ENCODE measurements at places on chromosomes 13 and 19.

DNA sequence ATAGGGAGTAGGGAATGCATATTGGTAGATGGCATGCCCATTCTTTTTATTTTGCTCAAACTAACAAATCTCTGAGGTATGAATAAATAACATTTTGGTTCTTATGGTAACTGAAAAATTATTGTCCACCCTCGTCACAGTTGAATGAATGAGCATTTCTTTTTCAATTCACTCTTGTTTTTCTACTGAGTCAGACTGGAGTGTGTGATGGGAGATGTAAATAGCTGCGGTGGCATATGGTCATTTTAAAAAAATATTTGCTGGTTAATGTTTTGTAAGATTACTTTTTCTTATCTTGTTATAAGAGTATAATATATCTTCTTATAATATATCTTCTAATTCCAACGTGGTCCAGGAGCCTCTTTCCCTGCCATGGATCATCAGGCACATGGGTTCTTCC is 586.5 kb downstream of the SLITRK5 start:
- no peak for DNase-seq

- DNase-seq, result peak; percentile 70
Measured at GRCh38 chr19:54114340-54115108, 933 bp downstream of the TFPT start.

DNA sequence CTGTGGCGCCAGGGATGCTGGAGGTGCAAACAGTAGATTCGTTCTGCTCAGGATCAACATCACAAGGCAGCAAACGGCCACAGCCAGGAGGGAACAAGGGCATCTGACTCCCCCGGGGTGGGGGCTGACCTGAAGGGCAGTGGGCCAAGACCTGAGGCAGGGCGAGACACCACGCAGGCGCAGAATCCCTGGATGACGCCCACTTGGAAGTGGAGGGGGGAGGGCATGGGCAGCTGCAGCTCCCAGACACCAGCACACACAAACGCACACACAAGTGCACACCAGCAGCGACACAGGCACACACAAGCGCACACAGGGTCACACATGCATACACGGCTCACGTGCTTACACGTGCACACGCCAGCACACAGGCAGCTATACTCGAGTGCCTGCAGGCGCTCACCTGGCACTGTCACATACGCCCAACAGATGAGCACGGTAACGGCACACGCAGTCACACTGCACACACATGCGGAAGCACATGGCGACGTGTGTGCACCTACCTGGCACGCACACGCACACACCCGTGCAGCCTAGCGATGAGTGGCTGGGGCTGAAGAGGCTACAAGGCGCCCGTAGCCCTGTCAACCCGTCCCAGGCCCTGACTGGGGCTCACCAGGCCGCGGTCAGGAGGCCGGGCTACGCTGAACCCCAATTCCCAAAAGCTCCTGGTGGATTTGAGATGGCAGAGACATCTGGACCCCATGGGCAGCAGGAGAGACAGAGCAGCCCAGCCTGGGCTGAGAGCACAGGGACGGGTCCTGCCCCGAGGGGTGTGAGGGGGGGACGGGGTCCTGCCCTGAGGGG is 5.5 kb downstream of the C2CD4C start:
- DNase-seq, result no peak

DNA sequence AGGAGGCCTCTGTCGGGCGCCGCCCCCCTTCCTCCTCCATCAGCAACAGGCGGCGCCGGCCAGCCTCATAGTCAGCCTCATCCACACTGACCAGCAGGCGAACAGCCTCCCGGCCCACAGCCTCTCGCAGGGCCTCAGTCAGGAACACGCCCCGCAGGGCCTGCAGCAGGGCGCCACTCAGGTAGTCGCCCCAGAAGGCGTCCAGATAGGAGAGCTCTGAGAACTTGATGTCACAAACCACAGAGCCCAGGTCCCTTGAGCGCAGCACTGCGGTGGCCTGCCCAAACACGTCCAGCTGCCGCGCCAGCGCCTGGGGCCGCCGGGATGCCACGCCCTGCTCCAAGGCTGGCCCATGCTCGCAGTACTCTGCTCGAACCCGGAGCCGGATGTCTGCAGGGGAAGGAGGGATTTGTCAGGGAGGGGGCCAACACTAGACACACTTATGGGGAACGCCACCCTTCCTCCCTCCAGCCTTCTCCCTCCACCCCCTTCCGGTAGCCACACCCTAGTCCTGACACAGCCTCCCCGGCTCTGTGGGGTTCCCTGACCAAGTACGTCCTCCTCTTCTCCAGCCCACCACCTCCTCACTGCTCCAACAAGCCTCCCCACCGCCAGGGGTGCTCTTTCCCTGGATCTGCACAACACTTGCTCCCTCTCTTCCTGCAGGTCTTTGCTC is 17.9 kb downstream of the DEDD2 start:
- peak; percentile 57 for DNase-seq

- DNase-seq, result no peak
Measured at GRCh38 chr13:44230071-44230470, 143.6 kb upstream of the SERP2 start.

DNA sequence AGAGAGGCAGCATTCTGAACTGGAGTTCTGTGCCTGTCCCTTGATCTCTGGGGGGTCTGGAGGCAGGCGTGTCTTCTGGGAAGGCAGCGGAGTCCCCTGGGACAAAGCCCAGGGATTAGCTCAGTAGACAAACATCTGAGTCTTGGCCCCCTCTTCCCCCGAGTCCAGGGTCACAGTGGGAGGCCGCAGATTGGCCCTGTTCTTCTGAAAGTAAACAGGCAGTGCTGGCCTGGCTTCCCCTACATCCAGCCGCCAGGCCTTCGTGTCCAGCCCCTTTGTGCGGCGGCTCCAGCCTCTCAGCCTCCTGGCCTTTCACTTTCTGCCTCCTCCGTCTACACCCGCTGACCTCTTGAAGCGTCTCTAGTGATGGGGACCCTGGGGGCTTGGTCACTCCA is 989 bp downstream of the NFILZ start:
- no peak for DNase-seq

GRCh38 chr13:99416411-99417121 is 84.7 kb upstream of the TM9SF2 start:
- no peak for DNase-seq

DNA sequence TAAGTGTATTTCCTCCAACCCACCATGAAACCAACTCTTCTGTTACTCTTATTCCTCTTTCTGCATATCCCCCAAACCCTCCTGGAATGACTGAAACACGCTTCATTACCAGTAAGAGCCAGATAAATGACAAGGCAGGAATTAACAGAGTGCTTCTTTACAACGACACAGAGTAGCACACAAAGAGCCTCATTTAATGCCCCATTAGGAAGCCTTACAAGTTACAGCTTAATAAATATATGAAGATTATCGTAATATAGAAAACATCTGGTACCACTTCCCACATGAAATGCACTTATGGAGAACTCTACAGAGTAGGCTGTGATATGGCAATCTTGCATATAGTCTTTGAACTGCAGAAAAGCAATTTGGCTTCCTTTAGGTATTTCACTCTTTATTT is 116.8 kb downstream of the ENOX1 start:
- DNase-seq, result no peak

DNA sequence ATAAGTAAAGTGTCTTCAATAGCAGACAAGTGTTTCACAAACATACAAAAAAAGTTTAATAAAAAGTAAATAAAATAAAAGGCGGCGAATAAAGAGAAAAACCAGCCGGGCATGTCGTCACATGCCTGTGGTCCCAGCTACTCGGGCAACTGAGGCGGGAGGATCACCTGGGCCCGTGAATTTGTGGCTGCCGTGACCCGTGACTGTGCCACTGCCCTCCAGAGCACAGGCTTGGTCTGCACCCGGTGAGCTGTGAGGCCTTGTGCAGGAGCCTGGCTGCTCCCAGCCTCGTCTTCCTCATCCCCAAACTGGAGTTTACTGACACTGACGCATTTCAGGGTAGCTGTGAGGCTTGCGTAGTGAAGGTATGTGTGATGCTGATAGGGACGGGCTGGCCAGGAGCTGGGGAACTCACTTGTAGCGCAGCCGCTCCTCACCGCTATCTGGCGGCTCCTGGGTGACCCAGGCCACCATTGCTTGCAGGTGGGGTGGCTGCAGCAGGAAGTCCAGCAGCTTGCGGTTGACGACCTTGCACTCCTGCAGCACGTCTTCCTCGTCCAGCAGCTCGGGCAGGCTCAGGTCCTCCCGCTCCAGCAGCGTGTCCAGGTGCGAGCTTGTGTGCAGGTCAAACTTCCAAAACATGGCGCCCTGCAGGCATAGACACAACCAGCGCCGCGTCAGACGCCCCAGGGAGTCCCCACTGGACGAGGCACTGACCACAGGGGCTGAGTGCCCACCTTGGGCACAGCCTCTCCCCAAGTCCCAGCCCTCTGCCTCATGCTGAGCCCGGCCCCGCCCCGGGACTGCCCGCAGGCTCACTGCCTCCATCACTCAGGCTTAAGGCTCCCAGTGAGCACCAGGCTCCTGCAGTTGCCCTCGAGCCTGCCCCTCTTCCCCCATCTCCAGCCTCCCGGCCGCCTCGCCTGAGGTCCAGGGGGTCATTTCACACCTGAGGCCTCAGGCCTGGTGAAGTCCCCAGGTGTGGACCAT is 12.1 kb downstream of the PPP6R1 start:
- DNase-seq, result no peak

- no peak for DNase-seq
Measured at GRCh38 chr13:33271759-33272158, 13.8 kb downstream of the STARD13 start.

DNA sequence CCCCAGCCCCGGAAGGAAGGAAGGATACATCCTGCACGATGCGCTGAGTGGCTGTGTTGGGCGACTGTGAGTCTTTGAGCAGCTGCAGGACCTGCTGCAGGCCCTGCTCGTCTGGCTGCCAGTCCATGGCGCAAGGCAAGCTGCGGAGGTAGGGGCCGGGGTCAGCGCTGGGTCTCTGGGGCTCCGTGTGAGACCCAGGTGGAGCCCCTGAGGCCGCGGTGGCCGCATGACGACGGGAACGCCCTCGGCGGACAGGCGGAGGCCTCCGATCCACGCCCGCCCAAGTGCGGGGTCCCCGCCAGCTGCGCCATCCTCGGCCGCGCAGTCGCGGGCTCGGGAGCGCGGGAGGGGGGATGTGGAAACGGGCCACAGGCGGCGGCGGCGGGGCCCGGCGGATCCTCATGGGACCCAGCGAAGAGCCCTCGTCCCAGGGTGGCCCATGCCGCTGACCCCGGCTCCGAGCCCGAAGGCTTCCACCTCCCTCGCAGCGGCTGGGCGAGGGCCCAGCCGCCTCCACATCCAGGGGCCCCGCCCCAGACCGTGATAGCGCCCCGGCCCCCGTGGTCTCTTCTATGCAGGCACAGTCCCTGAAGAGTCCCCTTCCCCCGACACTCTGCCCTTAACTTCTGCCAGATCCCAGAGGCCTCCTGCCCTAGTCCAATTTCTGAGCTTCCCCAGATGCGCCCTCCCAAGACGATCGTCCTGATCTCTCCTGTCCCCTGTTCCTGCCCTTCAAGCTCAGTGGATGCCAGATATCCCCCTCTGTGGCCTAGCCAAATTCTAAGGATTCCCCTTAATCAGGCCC is 2.7 kb downstream of the TNPO2 start:
- no peak for DNase-seq

DNA sequence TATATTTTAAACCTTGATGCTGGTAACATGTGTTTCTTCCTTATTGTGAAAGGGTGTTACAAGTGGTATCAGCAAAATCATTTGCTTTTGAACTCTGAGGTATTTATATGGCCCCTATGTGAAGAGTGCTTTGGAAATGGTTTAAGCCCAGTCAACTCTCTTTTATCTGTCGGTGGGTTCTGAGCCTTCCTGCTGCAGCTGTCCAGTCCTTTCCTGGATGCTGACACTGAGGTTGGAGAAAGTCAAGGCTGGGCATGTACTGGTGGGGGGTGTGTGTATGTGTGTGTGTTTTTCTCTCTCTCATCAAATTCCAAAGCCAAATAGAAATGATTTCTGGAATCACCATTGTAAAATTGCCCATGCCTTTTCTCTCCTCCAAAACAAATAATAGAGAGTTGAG is 221.2 kb downstream of the LMO7 start:
- no peak for DNase-seq

DNA sequence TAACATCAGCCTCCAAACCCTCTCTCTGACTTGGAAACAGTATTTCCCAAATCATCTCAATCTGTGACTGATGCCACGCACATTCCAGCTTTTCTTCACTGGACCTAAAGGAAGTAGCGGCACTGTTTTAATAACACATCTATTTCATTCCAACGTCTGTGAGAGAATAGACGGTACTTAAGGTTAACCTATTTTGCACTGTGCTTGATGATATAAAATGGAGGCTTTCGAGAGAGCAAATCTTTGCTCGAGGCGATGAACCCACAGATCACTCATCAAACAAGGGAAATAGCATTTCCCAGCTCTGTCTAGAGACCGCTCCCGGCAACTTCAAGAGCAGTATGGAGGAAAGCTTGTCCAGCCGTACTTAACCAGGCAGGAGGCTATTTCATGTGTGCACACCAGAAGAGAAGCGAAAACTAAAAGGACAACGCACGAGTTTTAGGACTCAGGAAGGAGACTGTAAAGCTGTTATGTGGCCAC is 2.9 kb downstream of the UBL3 start:
- DNase-seq, result peak; percentile 51

DNA sequence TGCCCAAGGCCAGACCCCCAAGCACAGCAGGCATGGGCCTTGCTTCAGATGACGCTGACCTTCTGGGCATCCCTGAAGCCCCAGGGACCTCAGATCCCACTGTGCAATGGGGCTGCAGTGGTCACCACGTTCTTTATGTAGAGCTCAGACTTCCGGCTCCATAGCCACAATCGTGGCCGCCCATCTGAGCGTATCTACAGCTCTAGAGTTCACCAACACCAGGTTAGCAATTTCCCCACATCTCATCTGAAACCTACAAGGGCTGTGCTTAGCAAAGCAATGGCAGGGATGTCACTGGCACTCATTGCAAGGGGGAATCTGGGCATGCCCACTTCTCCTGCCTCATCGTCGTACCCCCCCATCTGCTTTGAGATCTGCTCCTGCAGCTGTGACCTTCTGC is 384.4 kb upstream of the TSHZ3 start:
- no peak for DNase-seq

DNA sequence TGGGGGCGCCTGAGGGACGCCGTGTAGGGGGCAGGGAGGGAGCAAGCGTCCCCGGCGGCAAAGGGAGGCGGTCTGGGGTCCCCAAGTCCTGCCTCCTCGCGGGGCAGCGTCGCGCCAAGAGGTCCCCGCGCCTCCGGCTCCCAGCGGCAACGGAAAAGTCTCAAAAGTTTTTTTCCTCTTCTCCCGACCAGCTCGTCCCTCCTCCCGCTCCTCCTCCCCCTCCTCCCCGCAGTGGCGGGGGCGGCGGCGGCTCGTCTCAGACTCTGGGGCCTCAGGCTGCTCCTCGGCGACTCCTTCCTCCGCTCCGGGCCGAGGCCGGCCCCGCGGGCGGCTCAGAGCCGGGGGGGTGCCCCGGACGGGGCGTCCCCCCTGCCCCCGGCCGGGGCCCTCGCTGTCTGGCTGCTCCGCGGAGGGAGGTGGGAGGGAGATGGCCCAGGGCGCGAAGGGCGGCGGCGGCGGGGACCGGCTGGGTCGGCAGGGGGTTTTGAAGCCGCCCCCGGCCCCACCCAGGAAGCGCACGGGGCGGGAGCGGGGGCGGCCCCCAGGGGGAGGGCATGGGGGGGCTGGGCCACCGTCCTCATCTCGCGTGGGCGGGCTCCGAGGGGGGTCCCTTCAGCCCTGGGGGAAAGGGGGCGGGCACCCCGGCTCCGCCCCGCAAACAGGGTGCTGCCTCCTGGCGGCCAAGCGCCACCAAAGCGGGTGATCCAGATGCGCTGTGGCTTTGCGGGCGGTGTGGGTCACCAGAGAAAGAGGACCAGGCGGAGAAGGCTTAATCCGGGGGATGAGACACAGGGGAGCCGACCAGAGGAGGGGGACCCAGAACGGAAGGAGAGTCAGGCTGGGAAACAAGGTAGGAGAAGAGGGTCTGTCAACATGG is at the start of gene TGFB1:
Gene TGFB1, minus strand, starts transcription at position 457 of the 877 bp plus-strand sequence. CDS start 878 bp downstream, outside the sequence.
- peak; percentile 95 for DNase-seq

Measured in suppressor macrophage treated with lipopolysaccharide for 4 hours (primary cell).